ENCODE measurements at places on chromosomes 1 and 21.

DNA sequence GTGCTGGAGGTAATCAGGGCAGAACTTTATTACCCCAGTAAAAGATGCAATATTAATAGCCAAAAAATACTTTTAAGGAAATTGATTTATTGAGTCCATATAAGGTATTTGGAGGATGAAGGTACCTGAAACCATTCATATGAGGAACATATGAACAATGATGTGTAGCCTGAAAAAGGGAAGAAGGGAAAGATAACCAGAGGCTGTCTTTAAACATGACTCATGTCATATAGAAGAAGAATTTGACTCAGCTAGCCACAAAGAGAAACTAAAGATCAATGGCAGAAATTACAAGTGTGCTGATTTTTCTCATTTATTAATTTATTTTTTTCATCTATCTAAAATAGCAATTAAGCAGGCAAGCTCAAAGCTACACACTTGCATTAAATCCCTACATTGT is 136.2 kb upstream of the DUSP10 start:
- DNase-seq: no peak

- no peak for DNase-seq
Measured at GRCh38 chr21:39315603-39316445, 2.4 kb upstream of the BRWD1 start.

DNA sequence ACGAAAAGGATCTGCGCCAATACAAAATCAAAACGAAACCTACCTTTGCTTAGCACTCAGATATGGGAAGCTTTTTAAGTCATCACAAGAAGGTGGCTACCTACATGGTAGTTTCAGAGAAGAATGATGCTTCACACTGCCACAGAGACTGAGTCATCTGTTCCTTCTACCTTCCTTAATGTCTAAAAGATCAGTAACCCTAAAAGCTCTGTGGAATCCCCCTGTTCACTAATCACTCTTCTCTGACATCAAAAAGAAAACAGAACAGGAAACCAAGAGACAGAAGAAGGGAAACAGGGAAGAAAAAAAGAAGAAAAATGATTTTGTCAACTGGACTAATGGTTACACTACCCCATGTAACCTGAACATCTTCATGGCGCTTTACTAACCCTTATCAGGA is 177.2 kb downstream of the SMYD3 start:
- no peak for DNase-seq

DNA sequence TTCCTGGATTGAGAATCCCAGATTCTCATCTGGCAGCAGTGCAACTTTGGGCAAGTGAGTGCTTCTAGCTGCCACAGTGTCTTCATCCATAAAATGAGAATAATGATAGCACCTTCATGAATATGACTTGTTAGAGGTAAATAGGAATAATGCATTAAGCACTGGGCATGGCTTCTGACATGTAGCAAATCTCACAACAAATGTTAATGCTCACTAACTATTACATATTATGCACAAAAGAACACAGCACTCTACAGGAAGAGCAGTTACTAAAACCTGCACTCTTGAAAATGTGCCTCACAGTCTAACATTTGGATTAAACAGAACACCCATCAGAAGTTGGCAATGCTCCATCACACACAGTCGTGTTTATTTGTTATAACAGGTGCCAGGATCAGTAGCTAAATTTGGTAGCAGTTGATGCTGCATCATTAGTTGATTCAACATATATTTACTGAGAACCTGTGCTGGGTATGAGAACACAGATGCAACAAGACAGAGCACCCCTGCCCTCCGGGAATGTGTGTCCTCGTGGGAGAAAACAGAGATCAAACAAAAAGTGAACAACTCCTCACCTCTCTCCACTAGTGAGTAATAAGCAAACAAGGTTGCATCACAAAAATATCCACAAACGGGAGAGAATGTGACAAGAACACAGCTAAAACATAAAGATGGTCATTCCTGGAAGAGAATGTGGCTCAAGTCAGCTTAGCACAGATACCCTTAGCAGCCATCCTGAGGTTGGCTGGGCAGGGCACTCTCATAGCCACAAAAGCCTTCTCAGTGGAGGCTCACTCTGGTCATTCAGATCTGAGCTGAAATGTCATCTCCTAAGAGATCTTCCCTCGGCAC is 26.2 kb upstream of the LBR start:
- no peak for DNase-seq

- no peak for DNase-seq
Measured at GRCh38 chr1:201363467-201363866, 14.0 kb downstream of the TNNT2 start.

Data from SK-MEL-5 (cell line).